ENCODE measurements at places on chromosomes 3 and 15.

DNA sequence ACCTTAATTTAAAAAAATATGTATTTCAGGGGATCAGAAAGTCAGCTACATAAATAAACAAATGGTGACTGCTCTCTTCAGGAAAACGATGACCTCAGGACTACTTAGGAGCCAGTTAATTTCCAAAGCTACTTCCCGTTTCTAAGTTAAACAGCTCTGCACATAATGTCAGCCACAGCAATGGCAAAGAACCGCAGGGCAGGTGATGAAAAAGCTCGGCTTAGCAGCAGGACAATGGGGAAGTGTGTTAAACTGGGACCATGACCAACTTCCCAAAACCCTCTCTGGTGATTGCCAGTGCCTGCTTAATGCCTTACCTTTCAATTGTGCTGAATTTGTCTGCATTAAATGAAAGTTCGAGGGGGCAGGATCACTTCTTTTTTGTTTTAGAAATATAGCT, 258.9 kb downstream of the FHIT start:
- DNase-seq: no peak

GRCh38 chr3:13112521-13113345, 39.5 kb upstream of the IQSEC1 start:
- DNase-seq: no peak

DNA sequence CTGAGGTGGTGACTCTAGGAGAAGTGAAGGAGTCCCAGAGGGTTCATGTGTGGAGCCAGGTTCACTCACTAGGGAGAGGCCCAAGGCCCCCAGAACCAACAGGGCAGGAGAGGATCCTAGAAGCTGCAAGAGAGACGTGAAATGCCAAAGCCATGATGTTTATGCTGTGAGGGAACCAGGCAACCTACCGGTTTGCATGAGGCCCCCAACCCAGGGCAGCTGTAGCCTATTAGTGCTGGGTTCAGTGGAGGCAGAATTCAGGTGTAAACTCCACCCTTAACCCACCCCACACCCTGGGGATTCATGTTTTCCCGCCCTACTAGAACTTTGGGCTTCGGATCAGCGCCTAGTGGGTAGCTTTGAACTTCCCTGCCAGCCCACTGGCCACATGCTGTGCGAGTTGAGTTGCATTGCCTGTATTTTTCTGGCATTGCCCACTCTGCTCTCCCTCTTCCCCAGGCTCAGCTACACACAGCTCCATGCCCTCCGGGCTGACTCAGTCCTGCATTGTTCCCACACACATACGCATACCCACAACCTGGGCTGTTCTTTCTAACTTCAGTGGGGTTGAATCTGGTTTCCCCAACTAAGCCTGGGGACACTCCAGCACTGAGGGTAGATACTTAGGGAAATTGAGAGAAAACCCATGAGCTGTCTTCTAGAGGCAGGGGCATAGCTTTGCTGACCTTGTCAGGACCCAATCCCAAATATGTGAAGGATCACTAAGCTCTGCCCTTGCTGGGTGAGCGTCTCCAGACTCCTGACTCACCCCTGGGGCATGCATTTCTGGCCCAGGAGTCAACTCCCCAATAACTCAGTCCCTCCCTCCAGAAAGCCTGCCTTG, 2.0 kb upstream of the ZBTB47 start:
- DNase-seq: no peak

- DNase-seq: peak; percentile 84
These were observed 39.0 kb downstream of the MYH15 start for GRCh38 chr3:108471426-108471825.

- peak; percentile 52 for DNase-seq
These were observed 573.4 kb downstream of the NAALADL2 start for GRCh38 chr3:175432376-175433025.

Data from NCI-H524 treated with DMSO at 0.1 percent for 48 hours (cell line).